ENCODE measurements at places on chromosomes 3 and 15.

DNA sequence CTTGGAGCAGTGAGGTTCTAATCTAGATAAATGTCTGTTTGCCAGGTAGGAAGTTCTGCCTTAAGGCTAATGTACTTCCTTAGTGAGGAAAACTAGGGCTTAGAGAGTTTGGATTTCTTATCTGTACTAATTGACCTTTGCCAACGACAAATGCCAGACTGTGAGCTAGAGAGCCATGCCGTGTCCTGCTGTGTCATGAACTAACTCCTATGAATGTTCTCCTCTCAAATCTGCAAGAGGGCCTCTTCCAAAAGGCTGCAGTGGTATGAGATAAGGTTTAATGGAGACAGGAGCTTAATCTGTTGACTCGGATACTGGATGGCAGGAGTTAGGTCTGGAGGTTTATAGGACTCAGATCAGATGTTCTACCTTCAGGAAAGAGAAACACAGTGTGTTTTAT lies 524.9 kb downstream of the NTRK3 start:
- no peak for DNase-seq

- no peak for DNase-seq
These were observed 74.3 kb upstream of the SLCO2A1 start for GRCh38 chr3:134104031-134104430.

GRCh38 chr3:42020684-42021307 lies 58.9 kb upstream of the ULK4 start:
- DNase-seq = no peak

DNA sequence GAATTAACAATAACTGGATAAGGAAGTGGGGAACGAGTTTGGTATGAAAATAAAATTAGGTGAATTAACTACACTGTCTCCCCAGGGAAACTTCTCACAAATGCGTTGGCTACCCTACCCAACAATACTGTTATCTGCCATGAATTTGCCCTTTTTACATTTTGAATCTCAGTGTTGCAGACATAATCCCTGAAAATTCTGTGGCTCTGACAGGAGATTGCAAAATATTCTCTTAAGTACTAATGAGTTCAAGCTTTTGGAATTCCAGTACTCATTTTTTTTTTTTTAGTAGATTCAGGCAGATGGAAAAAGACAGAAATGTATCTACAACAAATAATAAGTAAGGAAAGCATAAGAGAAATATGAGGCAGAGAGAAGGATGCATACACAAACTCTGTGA lies 332.6 kb downstream of the LSAMP start:
- DNase-seq = no peak

DNA sequence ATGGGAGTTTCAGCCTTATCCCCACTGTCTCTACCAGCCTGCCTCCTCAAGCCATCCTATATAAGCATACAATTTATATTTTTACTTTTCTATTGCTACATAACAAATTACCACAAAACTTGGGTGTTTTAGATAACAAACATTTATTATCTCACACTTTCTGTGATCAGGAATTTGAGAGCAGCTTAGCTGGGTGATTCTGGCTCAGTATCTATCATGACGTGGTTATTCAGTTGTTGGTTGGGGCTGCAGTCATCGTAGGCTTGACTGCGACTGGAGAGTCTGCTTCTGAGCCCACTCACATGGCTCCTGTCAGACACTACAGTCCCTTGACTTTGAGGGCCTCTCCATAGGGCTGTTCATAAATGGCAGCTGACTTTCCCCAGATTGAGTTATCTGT lies 20.7 kb downstream of the PARP15 start:
- DNase-seq = no peak

DNA sequence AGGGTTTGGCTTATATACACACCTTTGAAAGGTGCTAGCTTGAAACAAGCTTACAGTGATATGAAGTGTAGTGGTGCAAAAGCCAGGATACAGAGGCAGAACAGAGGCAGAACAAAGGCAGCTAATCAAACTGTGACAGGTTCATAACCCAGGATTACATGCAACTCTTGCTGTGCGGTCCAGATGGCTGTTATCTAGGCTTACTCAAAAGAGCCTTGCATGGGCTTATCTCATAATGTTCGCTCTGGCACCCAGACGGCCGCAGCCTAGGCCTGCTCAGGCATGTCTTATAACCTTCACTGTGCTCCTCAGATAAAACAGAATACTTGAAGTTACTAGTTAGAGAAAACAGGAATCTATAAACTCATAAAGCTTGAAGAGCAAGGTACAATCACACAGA lies 22.8 kb upstream of the NOX5 start:
- no peak for DNase-seq

- no peak for DNase-seq
These were observed 11.5 kb upstream of the IGDCC4 start for GRCh38 chr15:65434201-65434600.

GRCh38 chr15:80060356-80061006 lies 1.0 kb downstream of the ZFAND6 start:
- DNase-seq = no peak

DNA sequence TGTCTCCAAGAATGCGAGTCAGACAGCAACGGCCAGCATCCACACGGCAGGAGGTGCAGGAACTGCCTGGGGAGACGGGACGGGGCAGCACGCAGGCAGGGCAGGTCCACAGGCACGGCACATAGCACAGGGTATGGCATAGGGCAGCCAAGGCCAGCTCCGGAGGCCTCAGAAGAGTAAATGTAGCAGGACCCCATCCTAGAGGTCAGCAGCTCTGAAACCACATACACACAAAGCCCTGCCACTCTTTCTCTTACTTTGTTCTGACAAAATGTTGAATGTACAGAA lies 26.9 kb downstream of the ZXDC start:
- no peak for DNase-seq

DNA sequence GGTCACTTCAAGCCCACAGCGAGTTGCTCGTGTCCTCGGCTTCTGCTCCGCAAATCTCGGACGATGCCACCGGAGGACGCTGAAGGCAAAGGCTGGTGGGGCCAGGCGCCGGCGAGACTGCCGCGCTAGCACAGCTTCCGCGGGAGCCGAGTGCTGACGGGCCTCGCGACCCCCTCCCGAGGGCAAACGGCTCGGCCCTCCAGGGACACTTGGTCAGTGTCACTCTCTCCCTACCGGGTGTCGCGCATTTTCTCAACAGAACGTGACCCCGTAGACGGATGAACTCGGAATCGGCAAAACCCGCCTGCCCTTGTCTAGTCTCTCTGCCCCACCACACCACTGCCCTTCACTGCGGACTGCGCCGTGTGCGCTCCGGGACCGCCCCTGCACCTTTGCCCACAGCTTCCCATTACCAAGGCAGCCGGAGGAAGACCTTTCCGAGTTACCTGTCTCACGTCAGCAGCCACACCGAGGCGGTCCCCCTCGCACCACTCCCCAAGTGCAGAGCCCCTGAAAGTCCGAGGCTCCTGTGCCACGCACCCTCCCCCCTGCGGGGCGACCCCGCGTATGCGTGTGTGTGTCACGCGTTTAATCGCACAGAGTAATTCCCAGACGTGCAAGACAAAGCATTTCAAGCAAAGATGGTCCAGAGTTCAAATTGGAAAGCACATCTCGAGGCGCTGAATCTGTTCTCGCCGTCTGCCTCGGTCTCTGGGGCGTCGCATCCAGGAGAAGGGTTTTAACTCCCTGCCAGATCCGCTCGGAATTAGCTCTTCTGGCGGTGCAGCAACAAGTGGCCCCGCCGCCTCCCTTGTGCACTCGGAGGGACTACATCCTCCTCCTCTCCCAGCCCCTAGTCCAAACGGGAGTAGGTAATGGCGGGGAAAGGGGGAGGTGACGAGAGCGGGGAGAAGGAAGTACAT lies 245.0 kb upstream of the TOPAZ1 start:
- DNase-seq = no peak

DNA sequence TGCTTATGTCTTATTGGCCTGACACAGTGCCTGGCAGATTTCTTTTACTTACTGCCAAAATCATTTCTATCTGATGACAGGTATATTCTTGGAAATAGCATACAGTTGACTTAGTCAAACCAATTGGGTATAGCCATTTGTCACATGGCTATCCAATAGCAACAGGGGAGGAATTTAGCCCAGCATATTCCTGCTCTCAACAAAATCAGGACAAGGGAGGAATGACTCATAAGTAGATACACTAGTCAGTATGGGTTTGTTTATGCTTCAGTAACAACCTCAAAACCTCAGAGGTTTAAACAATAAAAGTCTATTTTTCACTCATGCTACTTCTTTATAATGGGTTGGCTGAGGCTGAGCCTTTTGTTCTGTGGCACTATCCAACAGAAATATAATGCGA lies 38.0 kb upstream of the VILL start:
- DNase-seq = no peak

DNA sequence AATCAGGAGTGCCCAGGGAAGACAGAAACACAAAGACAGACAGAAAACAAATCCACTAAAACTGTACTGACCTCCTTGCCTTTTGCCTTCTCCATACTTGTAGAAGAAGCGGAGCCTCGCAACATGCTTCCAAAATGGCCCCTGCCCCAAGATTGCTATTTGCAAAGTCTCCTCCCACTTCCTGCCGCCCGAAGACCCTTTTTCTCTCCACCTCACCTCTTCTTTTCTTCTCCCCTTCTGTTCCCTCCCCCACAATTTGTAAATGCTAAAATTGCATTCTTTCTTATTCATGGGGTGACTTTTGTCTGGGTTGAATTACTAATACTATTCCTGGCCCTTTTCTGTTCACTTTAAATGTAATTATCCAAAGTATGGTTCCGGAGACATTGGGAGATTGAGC lies at the start of gene DPPA4:
Gene DPPA4 (minus strand): TSS at position 154 of the 400 bp plus-strand sequence. CDS start 29 bp downstream, at position 125.
- DNase-seq = no peak

DNA sequence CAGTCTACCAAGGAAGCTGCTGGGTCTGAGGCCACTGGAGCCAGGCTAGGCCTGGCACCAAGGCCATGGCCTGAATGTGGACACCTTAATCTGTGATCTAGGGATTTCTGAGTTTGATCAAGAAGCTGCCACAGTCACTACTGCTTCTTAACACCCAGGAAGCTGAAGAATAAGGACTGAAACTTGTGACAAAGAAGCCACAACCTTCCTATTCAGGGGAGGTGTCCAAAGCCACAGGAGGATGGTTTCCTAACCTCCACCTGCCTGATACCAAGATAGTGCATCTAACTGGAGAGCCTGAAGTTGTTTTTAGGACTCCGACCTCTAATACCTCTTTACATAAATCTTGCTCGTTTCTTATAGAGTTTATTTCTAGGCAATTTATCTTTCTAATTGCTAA lies 5.5 kb upstream of the ANO10 start:
- no peak for DNase-seq

DNA sequence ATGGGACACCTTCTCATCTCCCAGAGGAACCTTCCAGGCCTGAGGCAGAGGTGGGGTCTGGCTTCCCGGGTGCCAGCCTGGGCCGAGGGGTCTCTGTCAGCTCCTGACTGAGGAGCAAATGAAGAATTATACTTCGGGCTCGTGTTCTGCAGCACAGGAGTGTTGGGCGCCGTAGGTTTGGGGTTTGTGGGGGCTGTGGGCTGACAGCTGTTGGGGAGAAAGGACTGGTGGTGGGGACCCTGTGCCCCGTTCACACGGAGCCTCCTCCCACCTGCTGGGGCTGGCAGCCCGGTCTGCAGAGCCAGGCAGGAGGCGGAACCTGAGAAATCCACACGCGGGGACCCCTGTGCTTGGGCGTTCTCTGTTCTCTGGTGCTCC lies 59.7 kb downstream of the ADAMTS7 start:
- no peak for DNase-seq

DNA sequence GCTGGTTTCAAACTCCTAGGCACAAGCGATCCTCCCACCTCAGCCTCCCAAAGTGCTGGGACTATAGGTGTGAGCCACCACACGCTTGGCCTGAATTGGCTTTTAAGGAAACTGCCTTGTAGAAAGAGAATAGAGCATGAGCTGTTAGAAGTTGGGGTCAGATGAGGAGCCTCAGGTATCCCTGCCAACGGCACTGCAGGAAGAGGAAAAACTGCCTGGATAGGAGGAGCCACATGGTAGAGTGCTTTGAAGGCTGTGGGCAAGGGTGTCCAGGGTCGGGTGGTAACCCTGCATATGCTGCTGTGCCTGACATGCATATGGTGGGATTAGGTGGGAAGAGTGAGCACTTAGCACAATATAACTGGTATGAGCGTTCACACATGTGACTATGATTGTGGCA lies 55.0 kb downstream of the BSN start:
- no peak for DNase-seq

DNA sequence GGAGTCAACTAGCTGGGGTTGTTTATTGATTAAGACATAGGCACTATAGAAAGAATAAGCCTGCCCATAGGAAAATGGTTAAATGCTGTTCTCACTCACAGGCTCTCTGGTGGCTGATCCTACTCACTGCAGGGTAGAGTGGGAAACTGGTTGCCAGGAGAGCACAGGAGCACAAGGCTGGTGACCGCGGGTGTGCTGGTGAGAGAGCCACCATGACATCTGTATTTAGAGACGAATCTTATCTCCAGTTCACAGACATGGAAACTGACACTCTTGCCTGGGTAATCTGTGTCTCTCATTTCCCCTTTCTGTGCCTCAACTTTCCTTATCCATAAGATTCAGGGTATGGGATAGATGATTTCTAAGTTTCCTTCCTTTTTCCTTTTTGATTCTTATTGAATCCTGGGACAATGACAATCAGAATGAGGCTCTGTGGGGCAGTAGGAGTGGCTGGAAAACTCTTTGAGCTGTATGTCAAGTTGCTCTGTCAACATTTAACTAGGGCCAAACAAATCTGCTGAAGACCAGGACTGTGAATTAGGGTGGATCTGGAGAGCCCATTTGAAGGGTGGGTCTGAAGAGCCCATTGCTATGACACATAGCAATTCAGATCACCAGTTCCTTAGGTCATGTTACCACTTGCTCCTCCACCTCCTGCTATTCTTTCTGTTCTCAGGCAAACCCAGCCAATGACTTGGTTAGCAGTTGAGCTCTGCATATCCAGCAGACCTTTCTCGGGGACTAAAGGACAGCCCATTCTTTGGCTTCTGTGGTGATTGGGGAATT lies 286.1 kb upstream of the TBL1XR1 start:
- DNase-seq = no peak

DNA sequence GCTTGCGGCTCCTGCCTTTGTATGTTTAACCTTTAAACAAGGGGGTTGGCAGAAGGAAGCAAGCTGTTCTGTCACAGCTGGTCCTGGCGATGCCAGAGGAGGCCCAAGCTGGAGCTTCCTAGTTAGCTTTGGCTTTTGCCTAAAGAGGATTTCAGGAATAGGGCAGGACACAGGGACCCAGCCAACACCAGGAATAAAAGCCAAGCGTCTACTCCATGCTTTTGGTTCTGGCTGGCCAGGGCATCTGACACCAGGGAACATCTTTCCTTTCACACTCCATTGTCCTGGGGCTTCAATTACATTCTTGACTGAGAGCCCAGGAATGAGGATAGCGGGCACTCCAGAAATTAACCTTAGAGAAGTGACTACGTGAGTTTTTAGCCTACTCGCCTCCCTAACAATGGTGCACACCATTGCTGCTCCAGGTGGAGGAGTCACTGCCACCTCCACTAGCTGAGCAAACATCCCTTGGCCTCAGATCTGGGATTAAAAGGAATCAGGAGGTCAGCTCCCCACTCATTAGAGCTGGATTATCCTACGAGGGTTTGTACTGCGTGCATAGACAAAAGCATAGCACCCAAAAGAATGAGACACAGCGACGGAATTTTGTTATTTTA lies 38.2 kb downstream of the TPM1 start:
- DNase-seq = no peak

All from stimulated activated CD8-positive, alpha-beta memory T cell treated with anti-CD3 and anti-CD28 coated beads, Interleukin-15, amount 100 ng/mL, for 4 hours (primary cell).